Stimulated activated CD4-positive, alpha-beta T cell treated with anti-CD3 and anti-CD28 coated beads, Interleukin-1b, Interleukin-23, amount 100 ng/mL, for 4 hours (primary cell): ENCODE measurements at places on chromosomes 6 and 20.

GRCh38 chr6:123091091-123091895 is 95.3 kb downstream of the CLVS2 start:
- no peak for DNase-seq

DNA sequence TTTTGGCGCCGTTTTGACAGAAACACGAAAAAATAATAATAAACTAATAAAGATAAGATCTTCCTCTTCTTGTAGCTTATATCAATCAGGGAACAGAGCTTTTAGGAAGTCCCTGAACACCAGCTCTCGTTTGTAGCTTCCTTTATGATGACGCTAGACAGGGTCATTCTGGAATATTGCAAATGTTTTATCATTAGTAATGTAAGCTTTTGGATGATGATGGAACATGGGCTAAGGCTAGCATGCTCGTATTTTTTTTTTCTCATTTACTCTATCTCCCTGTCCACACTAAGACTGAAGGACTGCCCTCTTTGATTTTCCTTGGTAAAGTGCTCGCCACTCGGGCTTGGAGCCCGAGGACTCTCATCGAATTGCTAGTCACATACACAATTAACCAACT is 22.1 kb upstream of the POM121L2 start:
- no peak for DNase-seq

DNA sequence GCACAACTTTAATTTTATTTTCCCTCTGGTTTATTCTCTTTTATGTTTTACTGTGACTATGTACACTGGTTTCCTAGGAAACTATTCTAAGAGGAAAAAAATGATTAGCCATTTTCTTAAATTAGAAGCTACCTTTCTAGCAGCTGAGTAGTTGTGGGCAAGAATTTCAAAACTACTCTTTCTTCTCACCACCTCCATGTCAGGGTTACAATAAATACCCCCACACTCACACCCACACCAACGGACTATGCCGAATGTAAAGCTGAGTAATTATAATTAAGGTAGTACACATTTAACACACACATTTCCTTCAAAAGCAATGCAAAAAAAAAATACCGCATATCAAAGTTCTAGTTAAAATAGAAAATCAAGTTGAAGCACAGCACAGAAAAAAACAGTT is 78.9 kb downstream of the ARHGAP18 start:
- DNase-seq: no peak

DNA sequence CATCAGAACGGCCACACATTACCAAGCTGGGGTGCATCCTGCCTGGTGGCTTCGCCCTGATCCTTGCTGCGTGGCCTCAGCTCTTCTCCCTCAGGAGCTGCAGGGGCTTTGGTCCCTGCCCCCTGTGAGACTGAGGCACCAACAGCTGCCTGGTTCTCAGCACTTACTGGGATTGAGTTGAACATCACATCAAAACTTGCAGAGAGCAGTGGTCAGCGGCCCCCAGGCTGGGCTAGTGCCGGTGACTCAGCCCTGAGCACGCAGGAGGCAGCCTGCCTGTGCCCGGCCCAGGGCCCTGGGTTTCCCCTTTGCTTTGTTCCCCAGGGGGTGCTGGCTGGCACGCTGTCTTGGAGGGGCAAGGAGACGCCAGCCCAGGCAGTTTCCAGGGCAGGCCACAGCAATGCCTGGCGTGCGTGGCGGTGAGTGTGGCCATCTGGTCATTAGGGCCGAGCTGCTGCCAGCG is 63.3 kb downstream of the DLL1 start:
- no peak for DNase-seq

GRCh38 chr20:56362833-56363413 is 4.1 kb downstream of the FAM210B start:
- no peak for DNase-seq

GRCh38 chr6:52802806-52803205 is 810 bp downstream of the GSTA1 start:
- DNase-seq: no peak

- DNase-seq: no peak
Measured at GRCh38 chr20:38770546-38770945, 22.3 kb downstream of the ACTR5 start.

DNA sequence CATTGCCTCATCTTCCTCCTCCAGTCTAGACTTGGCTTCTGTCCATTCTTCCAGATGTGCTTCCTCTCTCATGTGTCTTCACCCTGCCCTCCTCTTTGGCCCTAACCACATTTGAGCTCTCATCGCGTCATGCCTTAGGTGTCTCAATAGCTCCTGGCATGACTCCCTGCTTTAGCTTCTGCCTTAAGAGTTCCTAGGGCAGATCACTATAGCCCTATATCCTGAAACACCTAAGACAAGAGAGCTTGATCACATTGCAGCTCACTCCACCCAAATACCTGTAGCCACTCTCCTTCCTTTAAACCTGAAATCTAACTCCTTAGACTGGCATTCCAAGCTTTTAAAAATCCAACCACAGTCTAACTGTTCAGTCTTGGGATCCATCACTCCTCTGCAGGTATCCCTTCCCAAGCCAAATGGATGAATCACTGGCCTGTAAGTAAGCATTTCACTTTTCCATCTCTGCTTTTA is 69.0 kb upstream of the STXBP5 start:
- no peak for DNase-seq

DNA sequence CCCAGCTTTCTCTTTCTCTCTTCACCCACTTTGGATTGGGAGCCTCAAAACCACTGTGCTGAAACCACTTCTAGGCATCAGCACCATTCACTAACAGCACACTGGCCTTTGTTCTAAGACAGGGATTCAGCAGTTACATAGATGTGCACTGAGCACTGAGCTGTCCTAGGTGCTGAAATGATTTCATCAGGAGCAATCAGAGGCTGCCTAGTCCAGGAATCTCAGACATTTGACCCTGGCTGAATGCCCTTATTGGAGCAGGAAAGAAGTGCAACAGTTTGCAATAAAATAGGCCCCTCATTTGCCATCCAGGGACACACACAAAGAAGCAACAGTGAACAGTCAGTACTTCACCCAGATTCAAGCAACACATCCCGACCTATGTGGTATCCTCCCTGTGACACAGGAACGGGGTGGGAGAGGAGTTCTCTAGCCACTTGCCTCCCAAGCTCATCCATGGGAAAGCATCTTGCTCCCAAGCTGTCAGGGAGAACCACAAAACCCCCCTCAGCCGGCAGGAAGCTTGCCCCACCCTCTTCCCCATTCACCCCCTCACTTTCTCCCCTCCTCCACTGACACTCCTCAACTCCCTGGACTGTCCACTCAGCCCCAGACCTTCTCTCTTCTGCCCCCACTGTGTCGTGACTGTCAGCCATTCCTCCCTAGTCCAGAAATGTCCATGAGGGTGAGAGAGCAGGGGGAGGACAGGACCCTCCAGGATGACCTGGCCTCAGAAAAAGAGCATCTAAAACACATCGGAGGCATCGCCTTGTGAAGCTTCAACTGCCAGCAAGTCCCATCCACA is 304.4 kb downstream of the PREX1 start:
- no peak for DNase-seq

DNA sequence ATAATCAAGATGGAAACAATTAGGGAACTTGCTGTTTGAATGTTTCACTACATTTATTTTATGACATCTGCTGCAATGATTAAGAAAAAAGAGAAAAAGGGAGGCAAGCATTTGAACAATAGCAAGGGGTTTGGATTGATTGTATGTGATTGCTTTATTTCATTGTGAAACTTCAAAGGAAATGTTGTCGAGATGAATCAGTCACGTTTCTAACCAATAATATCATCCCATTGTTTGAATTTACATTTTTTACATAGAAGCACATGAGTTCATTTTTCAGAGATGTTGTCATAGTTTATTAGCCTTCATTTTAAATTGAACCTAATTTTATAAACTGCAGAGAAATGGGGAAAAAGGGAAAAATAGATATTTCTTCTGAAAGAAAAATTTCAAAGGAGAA is 572.0 kb downstream of the KIF16B start:
- no peak for DNase-seq

DNA sequence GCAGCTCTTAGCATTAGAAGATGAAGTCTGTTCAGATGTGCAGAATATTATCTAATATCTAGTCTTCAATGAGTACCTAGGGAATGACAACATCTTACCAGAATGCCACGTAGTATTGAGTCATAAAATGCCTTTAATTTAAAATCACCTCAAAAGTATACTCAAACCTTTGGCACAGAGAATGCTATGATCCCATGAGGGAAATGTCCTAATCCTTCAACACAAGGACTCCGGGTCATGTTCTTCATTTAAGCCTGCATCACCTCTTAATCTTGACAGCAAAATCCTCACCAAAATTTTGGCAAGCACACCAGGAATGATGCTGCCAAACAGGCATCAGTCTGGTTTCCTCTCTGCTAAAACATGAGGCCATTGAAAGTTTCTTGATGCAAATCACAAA is 23.6 kb upstream of the MARCKS start:
- no peak for DNase-seq
